ENCODE measurements at places on chromosomes 3 and 15.

DNA sequence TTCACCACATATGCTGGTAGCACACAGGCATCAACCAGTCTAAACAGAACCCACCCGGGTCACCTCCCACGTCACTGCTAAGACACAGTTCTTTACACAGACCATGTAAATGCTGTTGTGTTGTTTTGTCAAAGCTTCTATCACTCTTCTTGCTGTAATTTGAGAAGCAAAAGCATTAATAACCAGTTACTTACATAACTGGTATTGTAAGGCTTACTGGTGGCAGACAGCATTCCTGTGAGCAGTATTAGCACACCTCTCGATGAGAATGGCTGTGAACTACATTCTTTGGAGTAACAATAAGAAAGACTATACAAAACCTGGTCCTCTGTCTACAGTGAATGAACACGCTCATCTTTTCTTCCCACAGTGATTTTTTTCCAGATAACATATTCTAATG, 479.2 kb downstream of the LPP start:
- DNase-seq, result no peak

DNA sequence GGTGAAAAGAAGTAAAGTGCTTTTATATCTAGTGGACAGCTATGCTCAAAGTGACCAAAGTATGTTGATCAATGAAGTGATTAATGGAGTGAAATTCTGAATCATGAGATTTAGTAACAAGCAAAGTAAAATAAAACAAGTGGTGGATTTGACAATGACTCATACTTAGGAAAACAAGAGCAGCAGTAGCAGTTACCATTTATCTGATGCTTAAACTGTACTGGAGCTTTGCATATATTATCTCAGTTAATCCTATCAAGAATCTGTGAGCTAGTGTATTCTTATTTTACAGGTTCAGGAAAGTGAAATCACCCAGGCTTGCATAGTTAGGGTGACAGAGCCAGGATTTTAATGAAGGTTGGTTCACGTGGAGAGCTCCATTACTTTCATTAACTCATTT, 50.6 kb upstream of the SPATA16 start:
- DNase-seq, result no peak

DNA sequence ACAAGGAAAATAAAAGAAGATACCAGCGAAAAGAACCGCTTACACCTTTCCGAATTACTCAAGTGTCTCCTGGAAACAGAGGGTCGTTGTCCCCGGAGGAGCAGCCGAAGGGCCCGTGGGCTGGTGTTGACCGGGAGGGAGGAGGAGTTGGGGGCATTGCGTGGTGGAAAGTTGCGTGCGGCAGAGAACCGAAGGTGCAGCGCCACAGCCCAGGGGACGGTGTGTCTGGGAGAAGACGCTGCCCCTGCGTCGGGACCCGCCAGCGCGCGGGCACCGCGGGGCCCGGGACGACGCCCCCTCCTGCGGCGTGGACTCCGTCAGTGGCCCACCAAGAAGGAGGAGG, 325 bp downstream of the ALCAM start:
- peak; percentile 11 for DNase-seq

GRCh38 chr3:11604139-11604892, 39.4 kb downstream of the VGLL4 start:
- no peak for DNase-seq

- no peak for DNase-seq
Measured at GRCh38 chr3:184676927-184677326, 34.9 kb downstream of the MAGEF1 start.

DNA sequence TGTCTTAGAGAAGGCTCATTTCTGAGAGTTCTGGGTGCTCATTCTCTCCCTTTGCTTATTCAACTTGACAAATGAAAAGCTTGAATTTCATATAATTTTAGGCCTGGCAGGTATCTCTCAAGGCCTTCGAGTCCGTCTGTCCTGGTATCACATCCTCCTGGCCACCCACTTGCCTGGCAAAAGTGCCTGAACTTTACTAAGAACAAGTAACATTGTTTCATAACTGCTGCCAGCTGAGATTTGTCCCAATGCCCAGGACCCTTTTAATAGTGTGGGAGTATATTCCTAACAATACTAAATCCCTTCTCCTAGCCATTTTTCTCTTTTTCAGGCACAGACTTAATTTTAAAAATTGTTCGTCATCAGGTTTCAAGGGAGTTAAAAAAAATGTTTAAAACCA, 18.1 kb downstream of the LARP6 start:
- no peak for DNase-seq
